ENCODE measurements at places on chromosomes 11 and 22. TPM values are rescaled to one million over a fixed set of nuclear protein-coding genes. Genes with fewer than 3 reads are reported as not detected.

The SYTL2 gene
- 120 TPM for total RNA-seq

The OSBP gene
- 33.4 TPM for total RNA-seq

The MLC1 gene
- total RNA-seq: 99.3 TPM

The OR51E2 gene
- total RNA-seq: 0.41 TPM

The SLC17A6 gene
- 6.1 TPM for total RNA-seq

DNA sequence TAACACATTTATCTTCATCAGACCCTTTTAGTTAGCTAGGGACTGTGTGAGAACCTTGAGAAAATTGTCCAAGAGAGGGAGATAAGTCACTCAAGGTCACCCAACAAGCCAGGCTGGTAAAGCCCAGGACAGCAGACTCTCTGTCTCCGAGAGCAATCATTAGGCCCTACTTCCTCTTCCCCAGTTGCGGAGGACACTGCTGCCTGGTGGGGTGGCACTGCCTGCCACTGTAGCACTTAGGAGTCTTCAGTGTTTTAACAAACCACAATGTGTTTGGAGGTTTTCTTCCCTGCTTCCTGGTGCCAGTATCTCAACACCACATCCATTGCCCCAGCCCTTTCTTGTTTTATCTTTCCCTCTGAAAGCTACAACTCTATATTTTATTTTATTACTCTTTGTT, 132.1 kb upstream of the LDLRAD3 start:
- no peak for DNase-seq

DNA sequence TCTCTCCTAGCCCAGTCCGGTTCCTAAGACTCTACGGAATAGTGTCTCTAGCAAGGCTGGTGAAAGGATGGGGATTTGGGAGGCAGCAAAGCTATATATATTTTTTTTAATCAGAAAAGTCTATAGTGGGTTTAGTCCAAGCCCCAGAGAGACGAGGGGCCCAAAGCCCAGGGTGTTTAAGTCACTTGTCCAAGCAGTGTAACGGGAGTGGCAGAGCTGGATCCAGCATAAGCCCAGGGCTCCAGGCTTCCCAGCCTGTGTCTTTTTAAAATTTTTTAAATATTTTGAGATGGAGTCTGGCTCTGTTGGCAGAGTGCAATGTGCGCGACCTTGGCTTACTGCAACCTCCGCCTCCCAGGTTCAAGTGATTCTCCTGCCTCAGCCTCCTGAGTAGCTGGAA, 6.8 kb downstream of the GRIK4 start:
- no peak for DNase-seq

DNA sequence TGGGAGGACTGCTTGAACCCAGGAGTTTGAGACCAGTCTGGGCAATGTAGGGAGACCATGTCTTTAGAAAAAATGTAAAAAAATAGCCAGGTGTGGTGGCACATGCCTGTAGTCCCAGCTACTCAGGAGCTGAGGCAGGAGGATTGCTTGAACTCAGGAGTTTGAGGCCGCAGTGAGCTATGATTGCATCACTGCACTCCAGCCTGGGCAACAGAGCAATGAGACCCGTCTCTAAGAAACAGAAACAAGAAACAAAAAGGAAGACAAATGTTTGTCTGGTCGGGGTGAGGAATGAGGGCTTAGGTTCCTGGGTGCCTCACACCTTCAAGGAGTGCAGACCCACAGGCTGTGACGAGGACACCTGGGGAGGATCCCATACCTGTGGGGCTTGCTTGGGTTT, 191.9 kb downstream of the CEP164 start:
- DNase-seq: no peak

GRCh38 chr22:26196657-26197056, 27.4 kb downstream of the SEZ6L start:
- no peak for DNase-seq

DNA sequence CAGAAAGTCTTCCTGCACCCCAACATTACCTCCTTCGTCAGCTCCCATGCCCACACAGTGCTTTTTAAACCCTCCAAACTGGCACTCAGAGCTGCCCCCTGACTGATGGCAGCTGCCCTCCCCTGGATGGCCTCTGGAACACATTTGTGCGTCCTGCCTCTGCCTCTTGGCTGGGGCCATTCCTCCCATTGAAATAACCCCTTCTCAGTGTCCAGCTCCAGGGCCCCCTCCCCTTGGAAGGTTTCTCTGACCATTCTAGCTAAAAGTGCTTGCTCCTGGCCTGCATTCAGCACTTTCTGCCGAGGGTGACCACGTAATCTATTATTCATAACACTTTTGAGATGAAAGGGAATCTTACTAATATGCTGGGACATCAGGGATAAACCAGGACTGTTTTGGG, 130.0 kb downstream of the PARVA start:
- no peak for DNase-seq

- DNase-seq: no peak
Observed at GRCh38 chr11:73259406-73260126, 12.6 kb upstream of the P2RY6 start.

GRCh38 chr11:9765320-9766101, 101.6 kb downstream of the SWAP70 start:
- DNase-seq: no peak

DNA sequence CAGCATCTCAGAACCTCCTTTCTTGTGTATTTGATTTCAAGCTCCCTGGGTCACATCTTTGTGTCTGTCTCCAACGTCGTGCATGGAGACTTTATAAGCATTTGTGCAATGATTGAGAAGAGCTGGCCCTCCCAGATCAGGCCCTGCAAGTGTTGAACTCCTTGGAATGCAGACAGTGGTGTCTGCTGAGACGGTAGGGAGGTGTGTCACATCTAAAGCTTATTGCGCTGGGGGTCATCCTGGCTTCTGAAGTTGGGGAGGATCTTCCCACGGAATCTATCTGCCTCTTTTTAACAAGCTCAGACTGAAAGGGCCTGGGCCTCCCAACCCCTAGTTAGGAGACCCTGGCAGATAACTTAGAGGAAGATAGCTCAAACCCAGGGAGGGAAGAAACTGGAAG, 6.7 kb downstream of the APLNR start:
- DNase-seq: no peak

GRCh38 chr22:41940832-41941765, 5.9 kb downstream of the CENPM start:
- DNase-seq: peak; percentile 93

DNA sequence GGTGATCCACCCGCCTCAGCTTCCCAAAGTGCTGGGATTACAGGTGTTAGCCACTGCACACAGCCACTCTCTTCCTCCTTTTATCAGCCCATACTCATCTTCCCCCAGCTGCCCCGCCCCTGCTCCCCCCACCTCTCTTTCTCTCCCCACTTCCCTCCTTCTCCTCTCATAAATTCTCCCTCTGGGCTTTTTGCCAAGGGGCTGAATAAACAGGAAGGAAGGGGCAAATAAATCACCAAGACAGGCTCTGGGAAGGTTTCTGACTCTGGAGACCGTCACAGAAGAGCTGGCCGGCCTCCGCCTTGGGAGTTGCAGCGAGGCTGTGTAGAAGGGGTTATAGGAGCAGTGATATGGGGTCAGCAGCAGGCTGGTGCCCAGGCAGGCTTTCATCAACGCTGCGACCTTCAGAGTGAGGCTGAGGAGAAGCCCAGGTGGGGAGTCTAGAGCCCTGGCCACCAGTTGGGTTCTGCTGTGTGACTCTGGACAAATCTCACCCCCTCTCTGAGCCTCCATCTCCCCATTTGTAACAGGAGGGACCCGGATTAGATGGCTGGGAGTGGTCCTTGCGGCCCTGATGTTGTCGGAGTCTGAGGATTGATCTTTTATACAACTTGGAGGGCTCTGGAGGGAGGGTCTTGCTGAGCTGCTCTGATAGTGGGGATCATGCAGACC, 62.6 kb upstream of the RASD2 start:
- DNase-seq: no peak

GRCh38 chr22:47549741-47550340, 787.4 kb downstream of the TBC1D22A start:
- DNase-seq: no peak

DNA sequence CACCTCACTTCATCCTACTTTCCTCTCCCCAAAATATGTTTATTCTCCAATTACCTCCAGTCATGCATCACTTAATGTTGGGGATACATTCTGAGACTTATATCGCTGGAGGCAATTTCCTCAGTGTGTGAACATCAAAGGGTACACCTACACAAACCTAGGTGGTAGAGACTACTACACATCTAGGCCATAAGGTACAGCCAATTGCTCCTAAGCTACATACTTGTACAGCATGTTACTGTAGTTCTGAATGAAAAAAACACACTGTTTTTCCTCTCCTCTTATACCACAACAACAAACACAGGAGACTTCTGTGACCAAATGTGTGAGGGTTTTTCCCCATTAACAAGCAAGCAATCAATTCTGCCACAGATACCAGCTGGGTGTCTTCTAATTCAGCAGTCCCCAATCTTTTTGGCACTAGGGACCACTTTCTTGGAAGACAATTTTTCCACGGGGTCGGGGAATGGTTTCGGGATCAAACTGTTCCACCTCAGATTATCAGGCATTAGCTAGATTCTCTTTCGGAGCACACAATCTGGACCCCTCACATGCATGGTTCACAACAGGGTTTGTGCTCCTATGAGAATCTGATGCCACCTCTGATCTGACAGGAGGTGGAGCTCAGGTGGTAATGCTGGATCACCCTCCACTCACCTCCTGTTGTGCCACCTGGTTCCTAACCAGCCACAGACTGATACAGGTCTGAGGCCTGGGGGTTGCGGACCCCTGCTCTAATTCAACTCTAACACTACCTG, 5.2 kb downstream of the KLHL22 start:
- no peak for DNase-seq

DNA sequence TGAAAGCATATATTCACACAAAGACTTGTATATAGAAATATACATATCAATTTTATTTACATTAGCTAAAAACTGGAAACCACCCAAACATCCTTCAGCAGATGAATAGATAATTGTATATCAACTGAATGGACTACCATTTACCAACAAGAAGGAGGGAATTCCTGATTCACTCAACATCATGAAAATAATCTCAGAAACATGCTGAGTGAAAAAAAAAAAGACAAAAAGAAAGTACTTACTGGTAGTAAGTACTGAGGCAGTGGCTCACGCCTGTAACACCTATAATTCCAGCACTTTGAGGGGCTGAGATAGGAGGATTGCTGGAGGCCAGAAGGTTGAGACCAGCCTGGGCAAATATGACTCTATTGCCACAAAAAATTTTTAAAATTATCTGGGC, 7.4 kb upstream of the IPO7 start:
- DNase-seq: no peak

- DNase-seq: no peak
Observed at GRCh38 chr11:14288189-14288935, 70.6 kb downstream of the RRAS2 start.

DNA sequence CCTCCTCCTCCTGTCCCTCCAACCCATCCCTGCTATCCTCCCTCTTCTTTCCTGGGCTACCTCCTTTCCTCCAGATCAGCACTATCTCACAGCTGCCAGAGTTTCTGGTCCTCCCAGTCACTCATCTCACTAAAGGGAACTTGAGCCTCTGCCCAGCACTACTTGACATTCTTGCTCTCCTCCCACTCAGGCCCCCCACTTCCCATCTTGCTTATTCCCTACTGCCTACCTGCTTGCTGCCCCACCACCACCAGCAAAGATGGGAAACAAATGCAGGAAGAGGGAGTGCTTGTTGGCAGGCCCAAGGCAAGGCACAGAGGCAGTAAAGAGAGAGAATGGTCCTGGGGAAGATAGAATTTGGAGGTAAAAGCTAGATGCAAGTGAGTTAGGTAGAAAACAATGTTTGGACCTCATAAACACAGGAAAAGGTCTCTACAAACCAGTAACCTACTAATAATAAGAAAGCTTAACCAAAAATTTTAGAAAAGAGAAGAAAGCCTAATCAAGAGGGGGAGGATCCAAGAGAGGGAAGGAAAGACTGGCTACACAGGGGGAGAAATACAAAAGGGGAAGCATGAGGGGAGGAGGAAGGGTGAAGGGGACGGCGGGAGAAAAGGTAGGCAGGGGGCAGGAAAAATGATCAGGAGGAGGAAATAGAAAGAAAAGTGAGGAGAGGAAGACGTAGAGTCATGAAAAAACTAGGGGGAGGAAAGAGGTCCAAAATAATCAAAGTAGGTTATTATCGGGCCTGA, 63.6 kb downstream of the PAK1 start:
- no peak for DNase-seq

GRCh38 chr11:78331711-78332110, 85.9 kb downstream of the GAB2 start:
- DNase-seq: peak; percentile 86

GRCh38 chr11:120425527-120425926, 86.0 kb upstream of the GRIK4 start:
- no peak for DNase-seq

DNA sequence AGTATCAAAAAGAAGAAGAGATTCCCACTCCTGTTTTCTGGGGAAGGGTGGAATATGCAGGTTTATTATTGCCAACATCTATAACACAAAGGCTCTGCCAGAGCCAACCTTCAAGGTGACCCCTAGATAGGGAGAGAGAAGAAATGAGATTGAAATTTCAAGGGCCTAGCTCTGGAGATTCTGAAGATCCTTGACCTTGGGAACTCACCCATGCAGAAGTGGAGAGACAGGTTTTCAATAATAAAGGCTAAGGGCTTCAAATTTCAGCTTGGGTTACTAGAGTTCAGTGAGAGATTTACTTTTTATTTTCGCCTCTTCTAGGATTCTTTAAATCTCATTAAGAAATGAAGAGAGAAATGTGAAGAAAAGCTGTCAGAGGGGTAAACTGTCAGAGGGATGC, 98.4 kb downstream of the CD44 start:
- DNase-seq: no peak

- no peak for DNase-seq
Observed at GRCh38 chr11:87290304-87290922, 252.7 kb downstream of the TMEM135 start.

DNA sequence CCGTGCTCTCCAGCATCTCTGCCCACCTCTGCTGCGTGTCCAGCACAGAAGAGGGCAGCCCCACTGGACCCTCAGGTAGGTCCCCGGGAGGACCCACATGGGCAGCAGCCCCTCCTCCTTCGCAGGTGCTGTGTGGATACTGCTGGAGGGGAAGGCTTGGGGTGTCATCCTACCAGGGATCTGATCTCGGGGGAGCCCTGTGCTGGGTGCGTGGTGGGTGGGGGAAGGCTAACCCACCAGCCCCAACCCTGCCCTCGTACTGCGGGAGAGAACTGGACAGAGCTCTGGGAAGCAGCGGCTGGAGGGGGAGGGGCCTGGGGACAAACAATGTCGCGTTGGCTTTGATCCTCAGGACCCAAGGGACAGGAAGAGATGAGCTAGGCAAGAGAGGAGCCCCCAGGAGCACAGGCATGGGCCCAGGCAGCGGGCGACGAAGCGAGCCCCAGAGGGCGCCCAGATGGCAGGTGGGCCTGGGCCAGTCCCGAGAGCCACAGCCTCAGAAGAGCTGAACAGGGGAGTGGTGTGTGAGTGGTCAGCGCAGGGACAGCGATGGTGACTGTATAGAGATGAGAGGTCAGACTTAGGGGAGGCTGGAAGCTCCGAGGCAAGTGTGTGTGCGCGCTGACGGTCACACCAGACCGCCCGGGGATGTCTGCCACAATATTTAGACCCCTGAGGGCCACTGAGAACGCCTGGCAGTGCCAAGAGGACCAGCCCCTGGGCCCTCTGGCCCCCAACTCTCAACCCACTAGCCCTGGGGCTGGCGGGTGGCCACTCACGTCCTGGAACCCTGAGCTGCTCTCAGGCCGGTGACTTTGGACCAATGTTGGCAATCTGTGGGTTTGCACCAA, 1.4 kb upstream of the PIM3 start:
- no peak for DNase-seq

GRCh38 chr11:109696191-109696897, 274.4 kb downstream of the C11orf87 start:
- DNase-seq: no peak
